ENCODE measurements at places on chromosomes 13 and 19.

GRCh38 chr13:91368676-91369440 is 21.4 kb downstream of the MIR17HG start:
- DNase-seq, result no peak

DNA sequence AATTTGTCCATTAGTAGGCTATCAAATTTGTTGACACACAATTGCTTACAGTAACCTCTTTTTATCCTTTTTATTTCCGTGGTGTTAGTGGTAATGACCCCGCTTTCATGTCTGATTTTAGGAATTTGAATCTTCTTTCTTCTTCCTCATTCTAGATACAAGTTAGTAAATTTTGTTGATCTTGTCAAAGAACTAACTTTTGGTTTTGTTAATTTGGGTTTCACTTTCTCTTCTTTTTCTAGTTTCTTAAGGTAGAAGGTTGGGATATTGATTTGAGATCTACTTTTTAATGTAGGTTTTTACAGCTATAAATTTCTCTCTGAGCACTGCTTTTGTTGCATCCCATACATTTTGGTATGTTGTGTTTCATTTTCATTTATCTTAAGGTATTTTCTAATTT is 53.3 kb upstream of the SLC7A1 start:
- DNase-seq, result no peak

DNA sequence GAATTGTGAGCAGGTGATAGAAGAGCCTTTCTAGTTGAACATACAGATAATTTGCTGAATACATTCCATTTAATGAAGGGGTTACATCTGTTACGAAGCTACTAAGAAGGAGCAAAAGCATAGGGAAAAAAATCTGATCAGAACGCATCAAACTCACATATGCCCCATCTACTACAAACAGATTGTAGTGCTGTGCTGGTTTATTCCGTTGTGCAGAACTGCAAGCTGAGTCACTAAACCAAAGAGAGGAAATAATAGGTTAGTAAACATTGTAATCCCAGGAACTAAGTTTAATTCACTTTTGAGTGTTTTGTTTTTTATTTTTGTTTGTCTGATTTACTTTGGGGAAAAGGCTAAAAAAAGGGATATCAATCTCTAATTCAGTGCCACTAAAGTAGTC is 136.3 kb downstream of the CDK8 start:
- no peak for DNase-seq

DNA sequence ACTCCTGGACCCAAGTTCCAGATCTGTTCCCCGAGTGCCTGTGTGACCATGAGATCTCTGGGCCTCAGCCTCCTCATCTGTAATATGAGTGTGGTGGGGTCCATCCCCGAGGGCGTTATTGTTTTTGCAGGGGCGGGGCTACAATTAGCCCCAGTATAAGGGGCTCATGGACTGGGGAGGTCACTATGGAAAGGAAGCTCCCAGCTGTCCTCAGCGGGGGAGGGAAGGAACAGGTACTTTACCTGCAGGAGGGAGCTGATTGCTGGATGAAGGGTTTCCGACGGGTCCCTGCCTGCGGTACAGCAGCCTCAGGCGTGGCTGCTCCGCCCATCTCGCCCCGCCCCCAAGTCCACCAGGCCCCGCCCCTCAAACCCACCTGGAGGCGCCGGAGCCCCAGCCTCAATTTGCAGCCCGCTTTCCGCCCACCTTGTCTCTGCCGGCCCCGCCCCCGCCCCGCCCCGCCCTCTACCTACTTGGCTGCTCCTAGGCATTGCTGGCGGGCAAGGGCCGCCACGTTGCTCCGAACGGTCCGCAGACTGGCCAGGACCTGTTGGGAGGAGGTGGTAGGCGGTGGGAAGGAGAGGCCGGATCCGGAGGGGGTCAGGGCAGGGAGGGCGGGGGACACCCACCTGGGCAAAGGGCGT is 5.5 kb downstream of the PDE4C start:
- DNase-seq, result no peak

GRCh38 chr13:61036715-61037114 is 378.9 kb downstream of the PCDH20 start:
- no peak for DNase-seq

GRCh38 chr13:105709181-105709580 is 826.3 kb downstream of the EFNB2 start:
- DNase-seq, result no peak

GRCh38 chr13:94212196-94212595 is 267.3 kb downstream of the DCT start:
- no peak for DNase-seq

- no peak for DNase-seq
Measured at GRCh38 chr13:33940256-33940655, 122.3 kb downstream of the RFC3 start.

GRCh38 chr19:29606420-29606747 is 301 bp downstream of the POP4 start:
- DNase-seq, result no peak

DNA sequence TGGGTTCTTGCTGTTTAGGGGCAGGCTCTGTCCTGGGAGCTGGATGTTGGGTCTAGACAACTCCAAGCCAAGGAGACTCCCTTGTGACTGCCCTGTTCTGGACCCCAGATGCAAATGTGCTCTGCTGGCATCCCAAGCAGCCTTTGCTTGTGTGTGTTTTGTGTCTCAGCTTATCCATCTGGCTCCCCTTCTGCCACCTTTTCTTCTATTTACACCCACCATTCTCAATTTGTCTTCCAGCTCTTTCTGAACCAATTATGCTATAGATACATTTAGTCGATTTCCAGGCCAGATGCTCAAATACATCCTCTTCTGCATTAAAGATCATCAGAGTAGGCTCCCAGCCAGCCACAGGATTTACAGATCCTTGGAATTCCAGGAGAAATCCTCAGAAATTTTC is 115.0 kb upstream of the SLC7A1 start:
- no peak for DNase-seq

DNA sequence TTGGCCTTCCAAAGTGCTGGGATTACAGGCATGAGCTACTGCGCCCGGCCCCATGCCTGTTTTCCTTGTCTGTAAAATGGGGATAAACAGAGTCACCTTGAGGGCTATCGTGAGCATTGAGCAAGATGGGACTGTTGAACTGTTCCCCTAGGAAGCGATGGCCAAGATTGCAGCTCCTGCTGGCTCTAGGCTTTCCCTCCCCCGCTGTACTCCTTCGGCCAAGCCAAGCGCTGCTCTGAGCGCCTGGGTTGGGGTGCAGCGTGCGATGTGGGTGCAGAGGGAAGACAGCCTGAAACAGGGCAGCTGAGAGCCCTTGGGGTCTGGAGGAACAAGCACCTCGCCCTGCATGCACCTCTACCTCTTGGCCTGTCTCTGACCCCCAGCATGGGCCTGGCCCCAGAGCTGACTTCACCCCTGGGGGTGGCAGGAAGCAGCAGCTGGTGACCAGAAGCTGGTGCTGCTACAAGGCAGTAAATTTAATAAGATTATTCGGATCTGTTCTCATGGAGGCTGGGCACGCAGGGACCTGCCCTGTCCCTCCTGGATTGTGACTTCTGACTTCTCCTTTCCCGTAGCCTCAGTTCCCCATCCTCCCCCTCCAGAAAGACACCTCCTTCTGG is 5.3 kb downstream of the GNG8 start:
- no peak for DNase-seq

DNA sequence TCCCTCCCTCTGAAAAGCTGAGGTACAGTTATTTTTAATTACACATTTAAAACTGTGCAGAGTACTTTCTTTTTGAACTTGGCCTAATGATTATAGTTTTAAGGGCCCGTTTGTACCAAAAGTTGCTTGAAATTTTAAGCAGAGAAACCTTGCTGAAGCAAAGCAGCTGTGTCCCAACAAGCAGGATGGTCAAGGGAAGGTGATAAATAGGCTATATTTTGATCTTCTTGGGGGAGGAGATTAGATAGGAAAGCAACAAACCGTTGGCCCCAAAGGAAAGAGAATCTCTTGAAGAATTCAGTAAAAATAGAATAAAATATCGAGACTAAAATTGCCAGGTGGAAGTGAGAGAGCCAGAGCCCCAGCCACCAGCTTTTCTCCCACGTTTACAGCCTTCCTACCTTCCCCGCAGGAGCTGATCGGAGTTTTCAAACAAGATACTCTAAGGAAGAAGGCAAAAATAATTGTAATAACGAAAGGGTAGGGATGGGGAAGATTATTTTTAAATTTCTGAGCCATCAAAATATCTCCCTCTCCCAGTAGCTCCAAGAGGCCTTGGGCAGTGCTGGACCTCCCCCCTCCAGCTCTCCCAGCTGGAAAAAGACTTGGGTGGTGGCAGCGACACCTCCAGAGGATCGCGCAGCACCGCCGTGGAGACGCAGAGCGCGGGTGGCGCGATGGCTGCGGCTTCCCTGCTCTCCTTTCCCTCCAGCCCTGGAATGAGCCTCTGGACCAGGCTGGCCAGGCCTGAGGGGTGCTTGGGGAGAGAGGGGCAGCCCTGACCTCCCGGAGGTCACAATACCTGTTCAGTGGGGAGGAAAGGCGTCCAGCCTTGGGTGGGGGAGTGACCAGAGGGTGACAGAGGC is 5.8 kb downstream of the ZIC2 start:
- no peak for DNase-seq

- DNase-seq, result no peak
Measured at GRCh38 chr13:28251466-28251865, 113.1 kb downstream of the PAN3 start.

DNA sequence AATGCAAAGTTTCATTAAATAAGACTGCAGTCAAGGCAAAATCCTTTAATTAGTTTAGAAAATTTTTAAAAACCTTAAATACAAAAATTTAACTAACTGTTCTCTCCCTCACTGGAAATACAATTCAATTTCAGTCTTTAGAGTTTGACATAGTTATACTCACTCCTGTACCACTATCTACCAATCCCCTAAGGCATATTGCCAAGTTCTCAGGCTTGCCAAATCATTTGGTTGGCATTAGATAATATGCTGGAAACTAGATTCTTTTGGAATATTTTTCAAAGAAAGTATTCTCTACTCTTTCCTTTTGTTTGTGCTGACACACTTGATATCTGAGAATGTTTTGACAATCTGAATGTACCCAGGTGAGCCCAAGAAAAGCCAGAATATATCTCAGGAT is 77.2 kb downstream of the TSC22D1 start:
- no peak for DNase-seq

DNA sequence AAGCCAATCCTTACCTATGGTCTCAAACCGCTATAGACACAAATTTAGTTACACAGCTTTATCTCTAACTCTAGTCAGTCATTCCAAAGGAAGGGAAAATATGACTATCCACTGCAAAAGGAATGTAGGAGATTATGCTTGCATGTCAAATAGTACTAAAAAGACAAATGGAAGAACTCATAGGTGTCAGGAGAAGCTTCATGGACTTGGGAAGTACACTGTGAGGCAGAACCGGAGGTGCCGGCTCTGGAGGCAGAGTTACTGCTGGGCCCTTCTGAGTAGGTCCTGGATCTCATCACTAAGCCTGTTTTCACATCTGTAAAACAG is 97.5 kb downstream of the FOXO1 start:
- DNase-seq, result no peak

GRCh38 chr19:32318884-32319520 is 26.4 kb upstream of the ZNF507 start:
- no peak for DNase-seq

DNA sequence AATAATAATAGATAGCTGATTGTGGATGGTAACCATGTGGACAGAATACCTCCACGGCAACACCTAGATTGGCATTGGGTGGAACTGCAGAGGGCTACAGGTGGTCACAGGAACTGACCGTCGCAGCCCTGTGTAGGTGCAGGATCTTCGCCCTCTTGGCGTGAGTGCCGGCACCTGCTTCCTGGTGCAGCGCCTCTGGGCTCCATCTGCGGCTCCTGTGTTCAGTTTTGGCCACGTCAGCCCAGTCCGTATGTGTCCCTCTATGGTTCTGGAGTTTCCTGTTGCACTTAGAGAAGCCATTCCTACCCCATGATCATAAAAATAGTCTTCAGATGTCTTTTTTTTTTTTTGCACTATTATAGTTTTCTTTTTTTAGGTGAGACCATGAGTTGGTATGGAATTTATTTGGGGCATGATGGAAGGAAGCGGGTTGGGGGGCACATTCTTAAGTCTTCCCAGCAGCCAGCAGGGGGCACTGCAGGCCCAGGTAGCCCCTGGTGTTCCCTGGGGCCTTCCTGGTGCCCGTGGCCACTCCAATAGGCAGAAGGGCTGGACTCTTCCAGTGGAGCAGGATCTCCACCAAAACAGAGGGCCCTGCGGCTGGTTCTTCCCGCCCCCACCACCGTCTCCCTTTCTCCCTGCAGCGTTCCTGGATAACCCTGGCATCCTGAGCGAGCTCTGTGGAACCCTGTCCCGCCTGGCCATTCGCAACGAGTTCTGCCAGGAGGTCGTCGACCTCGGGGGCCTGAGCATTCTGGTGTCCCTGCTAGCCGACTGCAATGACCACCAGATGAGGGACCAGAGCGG is 10.1 kb upstream of the SLC25A42 start:
- no peak for DNase-seq

DNA sequence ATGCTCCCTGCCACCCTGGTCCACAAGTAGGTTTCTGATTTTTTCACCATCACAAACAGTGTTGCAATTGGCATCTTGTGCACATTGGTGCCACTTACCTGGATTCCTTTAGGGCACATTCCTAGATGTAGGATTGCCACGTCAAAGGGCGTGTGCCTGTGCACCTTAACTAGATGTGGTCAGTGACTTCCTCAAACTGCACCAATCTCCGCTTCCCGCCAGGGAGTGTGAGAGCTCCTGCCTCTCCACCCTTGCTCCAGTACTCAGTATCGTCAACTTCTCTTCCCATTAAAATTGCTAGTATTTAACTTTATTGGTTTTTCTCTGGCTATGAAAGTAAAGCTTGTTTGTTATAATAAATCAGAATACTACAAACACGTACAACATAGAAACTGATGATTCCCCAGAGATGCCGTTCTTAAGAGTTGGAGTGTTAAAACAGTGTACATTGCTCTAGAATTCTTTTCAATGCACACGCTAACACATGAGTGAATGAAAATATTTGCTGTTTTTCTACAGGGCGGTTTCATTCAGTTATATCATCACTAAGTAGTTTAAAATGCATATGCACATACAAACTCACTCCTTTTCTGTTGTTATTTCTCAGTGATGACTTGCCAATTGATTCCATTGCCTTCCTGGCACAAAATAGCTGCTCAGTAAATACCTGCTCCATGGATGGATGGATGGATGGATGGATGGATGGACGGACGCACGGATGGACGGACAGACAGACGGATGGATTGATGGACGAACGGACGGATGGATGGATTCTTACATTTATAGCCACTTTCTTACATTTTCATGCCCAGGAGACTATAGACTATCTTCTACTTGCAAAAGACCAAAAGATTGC is 23.4 kb downstream of the CCNE1 start:
- no peak for DNase-seq
